ENCODE measurements at places on chromosomes 1 and 21.
A peak's percentile ranks its signal among the peaks of the same experiment; 100 is the strongest.

GRCh38 chr1:214413315-214413714 is 132.4 kb downstream of the SMYD2 start:
- DNase-seq = no peak

- no peak for DNase-seq
Measured at GRCh38 chr1:206739411-206740076, 31.0 kb upstream of the IL19 start.

DNA sequence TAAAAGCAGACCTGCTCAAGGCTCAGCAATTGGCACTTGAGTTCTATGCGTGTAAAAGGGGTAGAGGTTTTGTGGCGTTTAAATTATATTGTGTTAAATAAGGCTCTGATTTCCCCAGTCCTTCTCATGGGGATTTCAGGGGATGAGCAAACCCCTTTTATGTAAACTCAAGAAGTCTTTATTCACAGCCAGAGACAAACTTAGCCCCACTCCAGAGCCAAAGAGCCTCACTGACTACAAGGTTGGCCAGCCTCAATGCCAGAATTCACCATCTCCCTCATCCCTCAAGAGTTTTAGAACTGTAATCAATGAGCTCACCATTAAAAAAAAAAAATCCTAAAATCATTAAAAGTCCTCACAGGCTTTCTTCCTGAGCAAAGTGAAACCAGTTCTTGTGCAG is 107.8 kb downstream of the SLC30A10 start:
- no peak for DNase-seq

DNA sequence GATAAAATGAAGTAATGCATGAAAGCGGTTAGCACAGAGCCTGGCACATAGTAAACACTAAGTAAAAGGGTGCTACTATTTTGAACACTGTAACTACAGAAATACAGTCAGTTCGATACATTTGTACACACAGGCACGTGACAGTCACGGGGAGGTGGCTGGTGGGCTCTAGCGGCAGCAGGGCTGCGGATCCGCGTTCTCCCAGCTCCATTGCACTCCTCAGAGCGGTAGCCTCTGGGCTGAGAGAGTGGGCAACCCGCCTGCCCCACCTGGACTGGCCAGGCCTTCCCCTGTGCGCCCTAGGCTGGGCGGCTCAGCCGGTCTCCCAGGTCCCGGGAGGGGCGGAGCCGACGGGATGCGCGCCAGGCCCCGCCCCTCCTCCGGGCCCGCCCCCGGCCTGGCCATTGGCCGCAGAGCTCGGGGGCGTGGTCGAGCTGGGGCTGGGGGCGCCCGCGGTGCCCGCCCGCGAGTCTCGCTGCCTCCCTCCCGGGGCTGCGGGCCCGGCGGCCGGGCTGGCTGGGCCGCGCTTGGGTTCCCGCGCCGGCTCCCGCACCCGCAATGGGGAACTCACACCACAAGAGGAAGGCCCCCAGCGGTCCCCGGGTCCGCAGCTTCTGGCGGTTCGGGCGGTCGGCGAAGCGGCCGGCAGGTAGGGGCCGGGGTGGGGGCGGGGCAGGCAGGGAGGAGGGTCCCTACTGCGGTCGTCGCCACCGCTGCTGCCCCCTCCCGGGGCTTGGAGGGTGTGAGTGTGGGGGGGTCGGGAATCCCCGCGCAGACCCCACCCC is 51.2 kb upstream of the SYNC start:
- DNase-seq = peak; percentile 79

- DNase-seq = no peak
Measured at GRCh38 chr1:167068761-167069160, 21.4 kb downstream of the GPA33 start.

DNA sequence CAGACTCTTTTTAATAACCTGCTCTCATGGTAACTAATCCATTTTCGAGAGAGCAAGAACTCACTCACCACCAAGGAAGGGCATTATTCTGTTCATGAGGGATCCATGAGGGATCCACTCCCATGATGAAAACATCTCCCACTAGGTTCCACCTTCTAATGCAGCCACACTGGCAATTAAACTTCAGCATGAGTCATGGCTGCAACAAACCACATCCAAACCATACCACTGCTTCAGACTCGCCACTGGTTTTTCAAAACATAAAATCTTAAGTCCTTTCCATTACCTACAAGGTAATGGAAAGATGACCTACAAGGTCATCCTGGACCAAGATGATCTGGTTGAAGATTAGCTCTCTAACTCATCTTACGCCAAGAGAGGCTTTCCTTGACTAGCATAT is 405.1 kb downstream of the VAV3 start:
- no peak for DNase-seq

DNA sequence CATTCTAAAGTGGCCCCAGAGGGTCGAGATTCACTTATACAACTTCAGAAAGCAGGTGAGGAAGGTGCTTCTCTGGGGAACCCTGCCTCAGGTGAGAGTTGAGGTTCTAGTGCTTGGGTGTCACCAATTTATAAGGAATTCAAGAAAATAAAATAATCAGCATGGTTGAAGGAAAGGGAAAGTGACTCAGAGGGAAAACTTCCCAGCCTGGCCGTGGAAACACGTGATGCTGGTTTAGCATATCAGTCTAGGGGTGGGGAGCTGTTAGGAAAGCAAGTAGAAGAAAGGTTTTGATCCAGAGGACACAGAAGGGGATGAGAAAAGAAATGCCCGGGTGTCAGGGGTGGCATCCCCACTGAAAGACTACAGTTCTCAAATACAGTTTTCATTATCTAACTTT is 37.7 kb upstream of the TMEM125 start:
- no peak for DNase-seq

DNA sequence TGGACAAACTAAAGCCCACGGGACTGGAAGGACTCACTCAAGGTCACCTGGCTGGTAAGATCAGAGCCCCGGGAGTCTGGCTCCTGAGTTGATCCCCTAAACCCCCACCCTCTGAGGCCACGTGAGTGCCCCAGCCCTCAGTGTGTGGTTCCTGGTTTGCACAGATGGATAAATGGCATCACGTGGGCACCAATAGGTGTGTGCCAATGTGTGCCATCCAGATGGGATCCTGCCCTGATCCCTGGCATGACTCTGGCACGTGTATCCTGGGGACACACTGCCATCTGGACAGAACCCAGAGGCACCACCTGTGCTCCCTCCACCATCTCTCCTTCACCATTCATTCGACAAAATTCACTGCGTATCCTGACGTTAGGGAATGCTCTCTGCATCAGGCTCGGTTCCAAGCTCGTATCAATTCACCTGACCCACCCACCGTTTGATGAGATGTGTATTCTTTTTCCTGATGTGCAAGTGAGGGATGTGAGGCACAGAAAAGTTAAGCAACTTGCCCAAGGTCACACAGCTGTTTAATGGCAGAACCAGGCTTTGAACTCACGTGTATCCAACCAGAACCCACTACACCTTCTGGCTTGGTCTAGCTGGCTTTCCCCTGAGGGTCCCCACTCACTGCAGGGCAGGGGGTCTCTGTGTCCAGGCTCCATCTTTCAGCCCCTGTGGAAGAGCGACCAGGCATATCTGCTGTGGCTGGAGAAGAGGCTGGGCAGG is 49.8 kb upstream of the PAX7 start:
- DNase-seq = no peak

DNA sequence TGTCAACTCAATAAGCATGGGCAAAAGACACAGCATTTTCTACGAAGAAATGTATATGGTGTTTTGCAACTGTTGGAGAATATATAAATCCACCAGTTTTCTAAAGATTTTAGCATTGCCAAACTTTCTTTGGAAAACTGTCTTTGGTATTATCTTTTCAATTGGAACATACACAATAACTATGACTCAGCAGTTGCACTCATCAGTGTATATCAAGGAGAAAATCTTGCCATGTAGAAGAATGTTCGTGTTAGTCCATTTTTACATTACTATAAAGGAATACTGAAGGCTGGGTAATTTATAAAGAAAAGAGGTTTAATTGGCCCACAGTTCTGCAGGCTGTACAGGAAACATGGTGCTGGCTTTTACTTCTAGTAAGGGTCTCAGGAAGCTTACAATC is 41.1 kb downstream of the PRKAA2 start:
- no peak for DNase-seq

DNA sequence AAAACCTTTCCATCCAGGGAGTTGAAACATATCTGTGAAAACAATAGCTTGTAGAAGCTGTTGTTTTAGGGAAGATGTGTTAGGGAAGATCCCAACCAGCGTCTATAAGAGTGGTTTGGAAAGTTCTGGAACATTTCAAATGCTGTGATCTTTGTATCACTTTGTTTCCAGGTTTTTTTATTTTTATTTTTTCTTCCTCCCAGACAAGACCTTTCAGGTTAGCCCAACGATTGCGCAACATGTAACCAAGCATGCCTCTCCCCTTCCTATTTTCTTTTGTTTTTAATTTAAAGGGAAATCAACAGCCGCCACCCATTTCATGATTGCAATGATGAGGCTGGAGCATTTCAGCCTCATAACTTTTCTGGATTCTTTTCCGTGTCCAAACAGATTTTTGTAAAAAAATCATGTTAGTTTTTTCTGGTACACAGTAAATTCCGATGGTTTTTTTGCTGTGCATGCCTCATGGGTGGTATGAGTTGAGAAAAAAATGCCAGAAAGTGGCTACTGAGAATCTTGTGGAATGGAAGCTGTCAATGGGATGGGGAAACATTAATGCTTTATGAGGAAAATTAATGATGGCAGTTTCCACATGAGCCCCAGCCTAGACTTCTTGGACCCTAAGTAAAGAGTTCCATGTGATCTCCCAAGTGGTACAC is 109.3 kb downstream of the RUNX1 start:
- DNase-seq = no peak

GRCh38 chr1:222357252-222357651 is 190.7 kb downstream of the HHIPL2 start:
- DNase-seq = no peak

GRCh38 chr1:76546354-76546933 is 320.8 kb upstream of the ST6GALNAC5 start:
- no peak for DNase-seq

- DNase-seq = no peak
Measured at GRCh38 chr1:224411766-224412165, 22.8 kb downstream of the WDR26 start.

- no peak for DNase-seq
Measured at GRCh38 chr1:203440771-203441170, 34.8 kb upstream of the PRELP start.

DNA sequence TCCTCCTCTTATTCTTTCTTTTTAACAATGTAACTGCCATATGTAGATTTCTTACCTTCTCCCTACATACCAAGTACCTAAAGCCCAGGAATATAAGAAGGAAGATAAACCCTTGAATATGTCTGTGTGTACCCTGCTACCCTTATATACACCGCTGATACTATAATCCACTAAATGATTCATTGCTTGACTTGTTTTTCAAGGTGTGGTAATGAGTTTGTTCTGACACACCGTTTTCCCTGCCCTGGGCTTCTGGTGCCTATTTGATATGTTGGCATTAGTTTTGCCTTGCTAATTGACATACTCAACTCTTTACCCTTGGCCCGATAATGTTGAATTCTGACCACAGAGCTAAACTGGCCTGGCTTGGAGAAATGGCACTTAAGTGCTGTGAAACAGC is 64.3 kb downstream of the IL23R start:
- DNase-seq = no peak

GRCh38 chr1:244406337-244406736 is 45.4 kb downstream of the ADSS2 start:
- no peak for DNase-seq
